ENCODE measurements at places on chromosomes 12 and 14.

- DNase-seq: peak; percentile 43
These were observed 21.5 kb downstream of the BATF start for GRCh38 chr14:75543786-75544185.

DNA sequence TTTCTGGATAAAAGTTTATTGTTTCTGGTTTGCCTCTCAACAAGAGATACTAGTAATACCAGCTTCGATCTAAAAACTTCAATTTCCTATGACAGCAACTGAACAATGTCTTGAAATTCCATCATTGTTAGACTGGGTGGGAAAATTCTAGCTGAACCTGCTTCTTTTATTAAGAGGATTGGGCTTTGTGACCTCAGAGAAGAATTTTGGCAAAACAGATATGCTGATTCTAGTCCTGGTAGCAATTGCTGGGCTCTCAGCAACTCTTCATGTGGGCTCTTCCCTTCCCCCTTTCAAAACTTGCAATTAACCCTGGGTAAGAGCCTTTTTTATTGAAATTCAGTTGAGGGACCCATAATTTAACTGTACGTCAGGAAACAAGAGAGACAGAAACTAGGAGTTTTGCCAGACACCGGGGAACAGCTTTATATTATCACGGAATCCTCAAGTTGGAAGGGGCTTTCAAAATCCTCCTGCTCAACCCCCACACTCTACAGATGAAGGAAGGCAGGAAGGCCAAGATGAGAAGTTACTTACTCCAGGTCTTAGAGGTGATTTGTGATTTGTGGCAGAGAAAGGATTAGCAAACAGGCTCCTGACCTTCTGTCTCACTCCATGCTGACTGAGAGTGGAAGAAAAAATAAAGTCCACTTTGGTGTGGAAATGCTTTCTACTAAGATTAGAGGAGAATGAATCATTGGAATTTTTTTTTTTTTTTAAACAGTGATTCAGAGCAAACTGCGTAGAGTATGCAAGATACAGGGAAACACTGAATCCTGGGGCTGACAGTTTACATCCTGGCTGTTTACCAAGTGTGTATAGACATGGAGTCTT, 239.0 kb upstream of the ATP2B1 start:
- peak; percentile 23 for DNase-seq

- peak; percentile 11 for DNase-seq
These were observed 85.1 kb downstream of the DIP2B start for GRCh38 chr12:50589650-50590435.

DNA sequence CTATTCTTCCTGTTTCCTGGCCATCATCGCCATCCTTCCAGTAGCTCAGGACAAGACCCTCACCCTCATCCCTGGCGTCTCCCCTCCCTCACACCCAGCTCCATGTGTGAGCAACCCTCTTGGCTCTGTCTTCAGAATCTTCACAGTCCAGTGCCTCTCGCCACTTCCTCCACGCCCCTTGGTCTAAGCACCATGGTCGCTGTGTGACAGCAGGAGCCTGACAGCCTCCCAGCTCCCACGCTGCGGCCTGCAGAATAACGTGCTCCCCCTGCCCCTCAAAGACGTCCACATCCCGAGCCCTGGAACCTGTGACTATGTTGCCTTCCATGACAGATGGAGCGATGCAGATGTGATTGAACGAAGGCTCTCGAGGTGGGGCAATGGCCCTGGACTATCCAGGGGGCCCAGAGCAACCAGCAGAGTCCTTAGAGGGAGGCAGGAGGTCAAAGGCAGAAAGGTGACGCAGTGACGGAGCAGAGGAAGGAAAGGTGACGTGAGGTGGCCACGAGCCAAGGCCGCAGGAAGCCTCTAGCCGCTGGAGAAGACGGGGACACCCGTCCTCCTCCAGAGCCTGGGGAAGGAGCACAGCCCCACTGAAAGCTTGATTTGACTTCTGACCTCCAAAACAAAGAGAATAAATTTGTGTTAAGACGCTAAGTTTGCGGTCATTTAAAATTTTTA, 139.8 kb downstream of the CALM1 start:
- no peak for DNase-seq

DNA sequence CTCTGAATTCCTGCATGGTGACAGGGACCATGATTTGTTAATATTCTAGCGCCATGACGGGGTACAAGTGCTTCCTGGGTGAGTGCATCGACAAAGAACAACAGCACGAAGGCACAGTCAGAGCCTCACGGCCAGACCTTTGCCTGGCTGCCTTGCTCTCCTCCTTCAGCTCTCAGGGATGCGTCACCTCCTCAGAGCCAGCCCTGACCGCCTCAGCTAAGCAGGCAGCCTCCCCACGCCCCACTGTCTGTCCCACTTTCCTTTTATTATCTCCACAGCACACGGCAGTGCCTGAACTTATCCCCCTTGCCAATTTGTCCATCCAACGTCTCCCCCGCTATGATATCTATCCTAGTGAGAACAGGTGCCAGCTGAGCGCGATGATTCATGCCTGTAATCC, 16.5 kb upstream of the FZD10 start:
- no peak for DNase-seq
